ENCODE measurements at places on chromosomes 11 and 22.
A peak's percentile ranks its signal among the peaks of the same experiment; 100 is the strongest.

DNA sequence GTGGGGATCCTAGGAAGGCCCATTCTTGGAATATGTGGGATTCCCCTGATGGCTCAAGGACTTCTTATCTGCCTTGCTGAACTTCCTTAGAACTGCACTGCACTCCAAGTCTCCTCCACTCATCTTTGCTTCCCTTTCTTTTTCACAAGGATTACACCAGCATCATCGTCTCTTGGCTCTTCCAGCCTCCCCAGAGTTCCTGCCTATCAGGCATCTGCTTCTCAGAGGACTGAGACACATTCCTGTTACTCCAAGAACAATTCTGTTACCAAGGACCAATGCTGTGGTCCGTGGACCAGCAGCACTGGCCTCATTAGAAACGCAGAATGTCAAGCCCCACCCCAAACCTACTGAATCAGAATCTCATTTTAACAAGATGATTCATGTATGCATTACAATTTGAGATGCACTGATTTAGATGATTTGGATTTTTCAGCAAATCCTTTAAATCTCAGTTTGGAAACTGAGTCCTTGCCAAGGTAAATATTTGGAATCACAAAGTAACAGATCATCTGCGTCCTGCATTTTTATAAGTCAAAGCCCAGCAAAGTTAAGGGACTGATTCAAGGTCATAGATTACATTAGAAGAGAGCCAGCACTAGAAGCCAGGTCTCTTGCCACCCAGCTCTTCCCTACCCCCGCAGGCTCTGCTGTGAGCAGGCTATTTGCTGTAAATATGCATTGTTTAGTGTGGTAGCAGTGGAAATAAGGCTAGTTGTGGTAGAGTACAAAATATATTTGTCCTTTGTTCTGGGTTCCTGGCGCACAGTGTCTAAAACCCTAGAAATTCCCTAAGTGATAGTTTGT is 110.9 kb downstream of the SWAP70 start:
- no peak for DNase-seq

DNA sequence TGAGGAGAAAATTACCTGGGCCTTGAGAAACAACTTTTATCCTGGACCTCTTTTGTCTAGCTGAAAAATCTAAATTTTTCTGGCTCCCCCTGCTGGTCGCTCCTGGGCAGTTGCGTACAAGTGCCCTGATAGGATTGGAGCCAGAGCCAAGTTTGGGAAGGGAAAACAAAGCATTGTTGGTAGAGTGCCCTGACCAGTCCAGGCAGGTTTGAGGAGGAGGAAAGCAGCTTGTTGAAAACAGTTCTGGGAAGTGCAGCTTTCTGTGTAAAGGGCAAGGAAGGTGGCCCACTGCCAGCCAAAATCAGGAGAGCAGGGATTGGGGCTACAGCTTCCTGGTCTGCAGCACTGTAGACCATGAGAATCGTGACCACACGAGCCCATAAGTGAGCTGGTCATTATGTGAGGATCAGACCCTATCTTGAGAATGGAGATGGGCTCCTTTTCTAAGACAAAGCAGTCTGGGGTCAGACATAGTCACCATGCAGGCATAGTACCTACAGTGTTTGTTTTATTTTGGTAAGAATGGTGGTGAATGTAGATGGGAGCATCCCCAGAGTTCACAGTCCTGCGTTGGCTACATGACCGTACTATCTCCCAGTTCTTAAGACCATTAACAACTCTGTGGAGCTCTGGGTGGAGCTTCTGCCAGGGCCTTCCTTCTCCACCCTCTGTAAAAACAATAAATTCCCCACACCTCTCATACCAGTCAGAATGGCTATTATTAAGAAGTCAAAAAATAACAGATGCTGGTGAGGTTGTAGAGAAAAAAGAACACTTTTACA is 21.3 kb upstream of the PIK3IP1 start:
- DNase-seq: peak; percentile 22

DNA sequence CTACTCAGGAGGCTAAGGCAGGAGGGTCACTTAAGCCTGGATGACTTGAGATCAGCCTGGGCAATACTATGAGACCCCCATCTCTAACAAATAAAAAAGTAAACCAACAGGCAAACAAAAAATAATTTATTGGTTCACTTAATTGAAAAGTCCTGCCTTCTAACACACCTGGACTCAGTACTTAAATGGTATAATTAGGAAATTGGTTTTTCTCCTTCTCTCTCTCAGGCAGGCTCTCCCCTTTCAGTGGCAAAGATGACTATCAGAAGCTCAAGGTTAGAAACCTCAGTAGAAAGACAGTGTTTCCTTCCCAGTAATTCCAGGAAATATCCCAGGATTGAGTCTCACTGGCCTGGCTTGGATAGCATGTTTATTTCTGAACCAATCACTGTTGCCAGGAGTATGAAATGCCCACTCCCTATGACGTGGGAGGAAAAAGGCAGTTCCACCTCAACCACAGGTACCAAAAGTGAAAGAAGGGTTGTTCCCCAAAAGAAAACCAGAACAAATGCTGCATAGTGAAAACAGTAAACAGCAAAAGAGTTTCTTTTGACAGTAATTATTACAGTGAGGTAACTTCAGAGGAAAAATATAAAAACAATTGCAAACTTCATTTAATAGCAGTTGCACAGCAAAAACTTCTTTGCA is 56.3 kb upstream of the SOX6 start:
- no peak for DNase-seq

GRCh38 chr11:57512646-57513451 is 2.7 kb downstream of the SLC43A1 start:
- DNase-seq: no peak

GRCh38 chr11:2537896-2538724 is 93.3 kb downstream of the KCNQ1 start:
- no peak for DNase-seq

Data from NCI-H460 (cell line).